Central memory CD8-positive, alpha-beta T cell (primary cell): ENCODE measurements at places on chromosomes 12 and 14.

GRCh38 chr12:107622001-107622400 is 63.6 kb upstream of the PWP1 start:
- H3K27ac ChIP-seq: no peak overlapping the region
- no peak for DNase-seq

DNA sequence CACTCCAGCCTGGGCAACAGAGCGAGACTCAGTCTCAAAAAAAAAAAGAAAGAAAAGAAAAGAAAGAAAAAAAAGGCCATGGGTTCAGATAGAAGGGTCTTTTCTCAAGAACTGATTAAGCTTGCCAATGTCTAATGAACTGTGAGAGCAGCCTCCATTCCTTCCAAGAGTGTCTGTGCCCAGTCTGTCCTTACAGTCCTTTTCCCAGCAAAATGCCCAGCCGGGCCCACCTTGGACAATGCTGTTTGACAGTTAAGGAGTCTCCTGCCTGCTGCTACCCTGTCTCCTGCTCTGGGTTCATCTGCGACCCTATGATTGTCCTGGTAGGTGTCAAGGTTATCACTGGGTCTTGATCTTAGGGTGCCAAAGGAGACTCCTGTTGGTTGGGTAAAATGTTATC is 21.4 kb downstream of the SYNE3 start:
- H3K36me3 ChIP-seq: peaks cover 3% of the 10 kb centered on the region
- no peak for DNase-seq

GRCh38 chr12:120093336-120093591 is 23.3 kb downstream of the RAB35 start:
- no peak overlapping the region for H3K4me3 ChIP-seq
- peaks cover 7% of the 10 kb centered on the region for H3K4me1 ChIP-seq
- DNase-seq: no peak
- H3K27ac ChIP-seq: no peak overlapping the region
- H3K27me3 ChIP-seq: no peaks in the 10 kb centered on the region
- H3K36me3 ChIP-seq: peaks cover 49% of the 10 kb centered on the region

GRCh38 chr14:50425816-50426215 is 29.1 kb upstream of the CDKL1 start:
- H3K27me3 ChIP-seq: no peaks in the 10 kb centered on the region
- DNase-seq: no peak
- H3K27ac ChIP-seq: no peak overlapping the region
- H3K4me3 ChIP-seq: no peak overlapping the region

- H3K27ac ChIP-seq: no peak overlapping the region
- no peak overlapping the region for H3K4me3 ChIP-seq
- DNase-seq: no peak
- H3K27me3 ChIP-seq: no peaks in the 10 kb centered on the region
- peaks cover 4% of the 10 kb centered on the region for H3K36me3 ChIP-seq
- H3K4me1 ChIP-seq: no peaks in the 10 kb centered on the region
These were observed 44.9 kb upstream of the KCNH3 start for GRCh38 chr12:49493900-49494299.

DNA sequence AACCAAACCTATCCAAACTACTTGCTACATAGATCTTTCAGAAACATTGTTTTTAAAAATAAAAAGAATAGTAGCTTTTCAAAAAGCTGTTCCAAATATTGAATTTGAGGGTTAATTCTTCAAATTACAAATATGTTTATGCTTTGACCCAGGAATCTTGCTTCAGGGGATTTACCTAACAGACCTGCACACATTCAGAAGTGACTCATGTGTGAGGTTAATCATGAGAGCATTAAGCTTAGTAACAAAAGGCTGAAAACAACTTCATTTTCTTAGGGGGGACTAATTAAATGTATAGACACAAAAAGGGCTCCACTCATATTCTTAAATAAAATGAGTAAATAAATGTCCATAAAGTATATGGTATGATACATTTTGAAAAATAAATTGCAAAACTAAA is 672.4 kb upstream of the FLRT2 start:
- H3K4me3 ChIP-seq: no peak overlapping the region
- H3K27me3 ChIP-seq: no peaks in the 10 kb centered on the region
- DNase-seq: no peak
- H3K27ac ChIP-seq: no peak overlapping the region

GRCh38 chr14:28751467-28752058 is 15.0 kb upstream of the FOXG1 start:
- H3K4me3 ChIP-seq: no peak overlapping the region
- H3K36me3 ChIP-seq: no peaks in the 10 kb centered on the region
- H3K27ac ChIP-seq: no peak overlapping the region
- DNase-seq: no peak
- peaks cover 22% of the 10 kb centered on the region for H3K27me3 ChIP-seq

- peak overlapping the region; percentile 92 for H3K4me3 ChIP-seq
- H3K27ac ChIP-seq: peak overlapping the region; percentile 83
These were observed 105.4 kb upstream of the FKBP4 start for GRCh38 chr12:2689393-2689792.

DNA sequence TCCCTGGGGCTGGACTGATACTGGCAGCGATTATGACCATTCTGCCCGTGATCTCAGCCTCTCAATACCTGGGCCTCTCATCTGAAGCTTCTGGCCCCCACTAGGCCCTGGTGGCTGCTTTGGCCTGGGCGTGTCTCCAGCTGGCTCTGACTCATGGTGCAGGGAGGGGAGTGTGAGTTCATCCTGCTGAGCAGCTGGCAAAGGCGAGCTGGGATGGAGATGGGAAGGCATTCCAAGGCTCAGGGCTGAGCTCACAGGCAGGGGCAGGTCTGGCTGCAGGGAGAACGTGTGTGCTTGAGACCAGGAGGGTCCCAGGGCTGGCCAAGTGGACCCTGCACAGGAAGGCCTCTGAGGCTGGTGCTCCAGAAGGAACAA is 221.8 kb downstream of the TMEM121 start:
- no peak for DNase-seq
- no peak overlapping the region for H3K4me3 ChIP-seq
- H3K27me3 ChIP-seq: peaks cover 27% of the 10 kb centered on the region
- no peak overlapping the region for H3K27ac ChIP-seq

- H3K4me1 ChIP-seq: peaks cover 11% of the 10 kb centered on the region
- no peak for DNase-seq
- no peaks in the 10 kb centered on the region for H3K27me3 ChIP-seq
- no peaks in the 10 kb centered on the region for H3K36me3 ChIP-seq
- H3K4me3 ChIP-seq: no peak overlapping the region
These were observed 1170.7 kb downstream of the BCL11B start for GRCh38 chr14:98101323-98101722.

- no peaks in the 10 kb centered on the region for H3K27me3 ChIP-seq
- no peak for DNase-seq
- no peaks in the 10 kb centered on the region for H3K36me3 ChIP-seq
- no peak overlapping the region for H3K4me3 ChIP-seq
- no peak overlapping the region for H3K27ac ChIP-seq
- H3K4me1 ChIP-seq: no peaks in the 10 kb centered on the region
These were observed 934 bp upstream of the DCN start for GRCh38 chr12:91183551-91183950.

GRCh38 chr14:19947413-19948090 is 16.8 kb downstream of the OR4K1 start:
- H3K27me3 ChIP-seq: no peaks in the 10 kb centered on the region
- H3K4me3 ChIP-seq: no peak overlapping the region
- H3K4me1 ChIP-seq: no peaks in the 10 kb centered on the region
- DNase-seq: no peak
- H3K27ac ChIP-seq: no peak overlapping the region

DNA sequence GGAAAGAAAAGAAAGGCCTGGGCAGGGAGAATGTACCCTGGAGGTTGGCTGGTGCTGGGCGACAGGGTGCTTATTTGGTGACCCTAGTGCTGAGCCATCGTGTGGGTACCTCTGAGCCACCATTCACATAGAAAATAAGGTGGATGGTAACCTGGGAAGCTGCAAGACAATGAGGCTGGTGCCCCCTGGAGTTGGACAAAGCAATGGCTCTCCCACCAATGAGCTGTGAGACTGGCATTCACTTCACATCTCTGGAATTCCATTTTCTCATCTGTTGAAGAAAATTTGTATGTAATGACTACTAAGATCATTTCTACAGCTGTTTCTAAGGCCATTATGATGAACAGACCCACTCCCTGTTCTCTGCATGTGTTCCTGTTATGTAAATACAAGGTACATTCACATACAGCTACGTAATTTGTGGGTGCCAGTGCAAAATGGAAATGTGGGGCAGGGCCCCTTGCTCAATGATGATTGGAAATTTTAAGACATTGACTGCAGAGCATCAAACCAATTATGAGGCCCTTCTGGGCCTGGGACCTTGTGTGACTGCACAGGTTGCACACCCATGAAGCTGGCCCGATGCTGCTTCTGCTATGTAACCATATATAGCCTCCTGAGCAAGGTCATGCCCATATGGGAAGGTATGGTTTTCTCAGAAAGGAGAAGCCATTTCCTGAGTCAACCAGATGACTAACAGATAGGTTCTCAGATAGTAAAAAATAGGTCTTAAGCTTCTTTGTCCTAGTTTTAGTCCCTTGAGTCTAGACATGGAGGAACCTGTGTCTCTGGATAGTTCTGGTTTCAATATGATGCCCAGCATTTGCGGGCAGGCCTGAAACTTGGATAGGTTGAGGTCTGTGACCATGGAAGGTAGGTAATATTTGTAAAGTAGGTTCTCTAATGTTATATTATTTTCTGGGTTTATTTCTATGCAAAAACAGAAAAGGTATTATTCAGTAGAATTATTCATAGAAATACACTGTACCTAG is 63.4 kb upstream of the IGF1 start:
- H3K4me3 ChIP-seq: no peak overlapping the region
- H3K36me3 ChIP-seq: no peaks in the 10 kb centered on the region
- H3K4me1 ChIP-seq: no peaks in the 10 kb centered on the region
- no peak for DNase-seq
- H3K27ac ChIP-seq: no peak overlapping the region
- peaks cover 26% of the 10 kb centered on the region for H3K27me3 ChIP-seq

GRCh38 chr12:91276509-91276908 is 93.9 kb upstream of the DCN start:
- no peaks in the 10 kb centered on the region for H3K36me3 ChIP-seq
- no peak overlapping the region for H3K4me3 ChIP-seq
- DNase-seq: no peak
- H3K27ac ChIP-seq: no peak overlapping the region

DNA sequence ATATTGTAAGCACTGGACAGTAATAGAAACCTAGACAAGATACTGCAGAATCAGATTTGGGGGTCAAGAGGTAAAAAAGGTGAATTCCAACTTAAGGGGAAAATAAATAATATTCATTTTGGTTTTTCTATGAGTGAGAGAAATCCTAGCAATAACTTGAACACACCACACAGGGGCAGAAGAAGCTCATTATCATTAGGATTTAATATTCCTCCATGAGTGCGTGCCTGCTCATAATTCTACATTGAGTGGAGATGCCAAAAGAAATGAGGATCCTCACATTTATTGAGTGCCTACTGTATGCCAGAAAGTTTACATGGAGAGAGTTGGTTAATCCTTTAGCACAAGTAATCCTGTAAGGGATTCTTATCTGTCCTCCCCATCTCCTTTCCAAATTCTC is 40.5 kb upstream of the C14orf132 start:
- peaks cover 83% of the 10 kb centered on the region for H3K27me3 ChIP-seq
- DNase-seq: no peak
- H3K36me3 ChIP-seq: no peaks in the 10 kb centered on the region
- H3K27ac ChIP-seq: no peak overlapping the region

DNA sequence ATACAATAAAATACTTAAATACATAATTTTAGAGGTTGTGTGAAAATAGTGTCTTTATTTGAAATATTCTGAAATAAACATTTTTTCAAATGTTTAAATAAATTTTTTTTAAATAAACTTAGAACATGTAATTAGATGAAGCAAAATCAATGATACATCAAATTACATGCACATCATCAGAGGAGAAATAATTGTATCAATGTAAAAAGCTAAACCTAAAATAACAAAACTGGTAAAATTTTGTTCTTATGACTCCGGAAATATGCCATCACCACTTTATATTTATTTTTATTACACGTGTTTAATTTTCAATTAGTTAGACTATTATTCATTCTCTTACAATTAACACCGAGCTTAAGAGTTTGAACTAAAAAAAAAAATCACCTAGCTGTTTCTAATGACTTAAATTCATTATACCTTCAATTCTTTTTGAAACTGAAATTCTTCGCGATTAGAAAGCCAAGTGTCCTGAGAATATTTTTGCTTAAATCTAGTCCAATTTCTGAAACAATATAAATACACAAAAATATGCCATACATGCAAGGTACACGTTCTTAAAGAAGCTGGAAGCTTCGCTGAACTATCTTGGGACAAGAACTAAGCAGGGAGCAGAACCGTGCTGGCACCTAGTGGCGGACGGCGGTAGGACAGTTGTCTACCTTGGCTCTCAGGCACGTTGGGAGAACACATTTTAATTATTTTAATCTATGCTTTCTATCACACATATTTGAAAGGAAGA is 230.5 kb downstream of the SLC25A21 start:
- H3K27ac ChIP-seq: no peak overlapping the region
- H3K4me3 ChIP-seq: no peak overlapping the region
- no peaks in the 10 kb centered on the region for H3K36me3 ChIP-seq
- H3K27me3 ChIP-seq: no peaks in the 10 kb centered on the region

DNA sequence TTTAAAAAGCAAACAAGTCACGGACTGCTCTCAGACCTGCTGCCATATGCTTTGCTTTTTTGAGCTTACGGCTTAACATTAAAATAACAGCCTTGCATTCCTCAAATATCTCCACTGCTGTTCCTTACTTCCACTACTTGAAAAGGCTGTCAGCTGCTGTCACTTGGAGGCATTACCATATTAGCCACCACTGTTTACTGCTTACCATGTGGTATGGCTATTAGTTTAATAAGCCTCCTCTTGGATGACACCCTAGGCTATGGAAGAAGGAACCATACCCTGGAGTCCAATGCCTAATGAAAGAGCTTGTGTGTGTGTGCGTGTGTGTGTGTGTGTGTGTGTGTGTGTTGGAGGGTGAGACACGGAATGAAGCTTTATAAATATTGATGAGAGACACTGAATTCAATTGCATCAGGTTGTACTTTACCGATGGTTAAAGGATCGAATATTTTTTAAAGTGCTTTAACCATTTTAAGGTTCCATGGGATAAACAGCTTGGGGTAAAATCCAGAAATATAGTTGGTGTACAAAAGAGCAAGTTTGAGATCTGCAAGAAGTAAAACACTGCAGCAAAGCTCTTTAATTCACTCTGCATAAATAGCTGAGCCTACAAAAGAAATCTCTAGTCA is 174.5 kb downstream of the TTC7B start:
- H3K4me1 ChIP-seq: no peaks in the 10 kb centered on the region
- H3K27ac ChIP-seq: no peak overlapping the region
- DNase-seq: no peak
- H3K4me3 ChIP-seq: no peak overlapping the region

DNA sequence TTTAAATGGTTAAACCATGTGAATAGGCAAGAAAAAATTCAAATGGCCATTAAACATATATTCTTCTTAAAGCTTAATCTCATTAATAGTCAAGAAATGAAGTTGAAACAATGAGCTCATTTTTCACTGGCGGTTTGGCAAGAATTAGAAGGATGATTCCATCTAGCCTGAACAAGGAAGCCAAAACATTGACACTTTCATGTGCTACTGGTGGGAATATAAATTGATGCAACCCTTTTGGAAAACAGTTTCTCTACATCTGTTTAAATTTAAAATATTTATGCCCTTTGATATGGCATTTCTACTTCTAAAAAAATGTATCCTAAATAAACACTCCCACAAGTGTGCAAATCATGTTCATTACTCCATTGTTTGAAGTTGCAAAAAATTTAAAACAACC is 174.7 kb upstream of the HIF1A start:
- DNase-seq: no peak
- peak overlapping the region; percentile 90 for H3K27ac ChIP-seq
- H3K27me3 ChIP-seq: no peaks in the 10 kb centered on the region
- H3K36me3 ChIP-seq: peaks cover 63% of the 10 kb centered on the region
- no peak overlapping the region for H3K4me3 ChIP-seq
